ENCODE measurements at places on chromosomes 7 and 10.

- no peak for DNase-seq
These were observed 135.5 kb upstream of the FRMD4A start for GRCh38 chr10:14466257-14466656.

DNA sequence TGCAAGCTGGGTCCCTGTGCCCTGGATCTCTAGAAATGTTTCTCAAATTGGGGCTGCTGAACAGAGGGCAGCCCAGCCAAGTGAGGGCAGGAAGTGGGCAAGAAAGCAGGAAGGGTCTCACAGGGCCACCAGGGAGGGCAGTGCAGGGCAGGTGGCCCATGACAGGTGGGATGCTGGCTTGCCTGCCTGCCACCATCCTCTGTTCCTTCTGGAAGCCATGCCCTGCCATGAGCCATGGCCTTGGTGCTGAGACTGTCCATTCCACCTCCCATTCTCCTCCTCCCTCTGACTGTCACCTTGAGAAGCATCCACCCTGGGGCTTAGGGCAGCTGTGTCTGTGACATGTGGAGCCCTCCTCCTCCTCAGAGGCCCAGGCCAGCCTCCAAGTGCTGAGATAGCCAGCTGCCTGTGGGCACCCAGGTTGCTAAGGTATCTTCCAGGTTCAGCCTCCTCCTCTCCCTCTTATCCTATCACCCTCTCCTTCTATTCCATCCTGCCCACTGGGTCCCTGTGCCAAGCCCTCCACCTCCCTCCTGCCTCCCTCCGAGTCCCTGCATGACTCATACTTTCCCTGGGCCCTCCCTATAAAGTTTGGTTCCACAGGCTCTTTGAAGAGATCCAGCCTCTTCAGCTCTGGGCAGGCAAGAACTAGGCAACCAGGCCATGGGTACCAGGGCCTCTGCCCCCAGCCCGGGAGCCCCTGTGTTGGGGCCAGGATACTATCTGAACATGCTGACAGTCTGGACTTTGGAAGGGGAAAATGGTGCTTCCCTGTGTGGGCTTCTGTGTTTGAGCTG is 1.3 kb downstream of the VSIR start:
- no peak for DNase-seq

- no peak for DNase-seq
These were observed 276.5 kb downstream of the MAGI2 start for GRCh38 chr7:79176859-79177477.

- DNase-seq: no peak
These were observed 48.4 kb upstream of the BTRC start for GRCh38 chr10:101305320-101306241.

GRCh38 chr10:16894821-16895220 is 77.6 kb upstream of the RSU1 start:
- no peak for DNase-seq

- no peak for DNase-seq
These were observed 63.2 kb downstream of the NHLRC2 start for GRCh38 chr10:113917636-113918035.
